ENCODE measurements at places on chromosomes 11 and 22. TPM values are rescaled to one million over a fixed set of nuclear protein-coding genes. Genes with fewer than 3 reads are reported as not detected.
A peak's percentile ranks its signal among the peaks of the same experiment; 100 is the strongest.

The MS4A6E gene
- total RNA-seq = not detected

The TH gene
- total RNA-seq = not detected

The P4HA3 gene
- total RNA-seq = 4.1 TPM

The C11orf42 gene
- total RNA-seq = not detected

The TPBGL gene
- not detected for total RNA-seq

The KIF18A gene
- 4.9 TPM for total RNA-seq

The NCF4 gene
- total RNA-seq = not detected

- H3K4me1 ChIP-seq = peaks cover 20% of the 10 kb centered on the region
- no peaks in the 10 kb centered on the region for H3K36me3 ChIP-seq
- H3K27ac ChIP-seq = no peak overlapping the region
- H3K4me3 ChIP-seq = no peak overlapping the region
Observed at GRCh38 chr11:1768141-1768469, 4.4 kb upstream of the CTSD start.

DNA sequence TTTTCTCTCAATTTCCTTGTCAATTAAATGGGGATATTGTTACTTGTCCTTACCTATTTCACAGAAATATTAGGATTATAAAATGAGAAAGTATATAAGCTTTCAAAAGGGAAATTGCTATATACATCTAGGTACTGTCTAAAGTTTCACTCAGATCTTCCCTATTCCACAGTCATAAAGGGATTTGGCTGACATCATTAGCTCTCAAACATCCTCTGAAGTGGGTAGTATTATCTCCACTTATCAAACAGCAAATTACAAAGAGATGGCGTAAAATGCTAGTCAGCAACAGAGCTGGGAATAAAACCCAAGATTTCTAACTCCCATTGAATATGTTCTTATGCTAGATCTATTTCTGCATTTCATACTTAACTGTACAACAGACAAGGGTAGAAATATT, 50.9 kb downstream of the SLC25A17 start:
- H3K4me3 ChIP-seq = no peak overlapping the region
- no peak for DNase-seq
- no peak overlapping the region for H3K27ac ChIP-seq
- H3K36me3 ChIP-seq = no peaks in the 10 kb centered on the region
- no peaks in the 10 kb centered on the region for H3K4me1 ChIP-seq
- no peaks in the 10 kb centered on the region for H3K27me3 ChIP-seq

- H3K36me3 ChIP-seq = no peaks in the 10 kb centered on the region
- no peaks in the 10 kb centered on the region for H3K27me3 ChIP-seq
- DNase-seq = no peak
- H3K4me3 ChIP-seq = no peak overlapping the region
Observed at GRCh38 chr11:36948460-36949127, 350.6 kb upstream of the RAG2 start.

GRCh38 chr11:131841925-131842635, 471.7 kb downstream of the NTM start:
- no peaks in the 10 kb centered on the region for H3K27me3 ChIP-seq
- no peak overlapping the region for H3K4me3 ChIP-seq
- no peak overlapping the region for H3K27ac ChIP-seq
- no peaks in the 10 kb centered on the region for H3K36me3 ChIP-seq
- DNase-seq = no peak
- H3K4me1 ChIP-seq = no peaks in the 10 kb centered on the region

DNA sequence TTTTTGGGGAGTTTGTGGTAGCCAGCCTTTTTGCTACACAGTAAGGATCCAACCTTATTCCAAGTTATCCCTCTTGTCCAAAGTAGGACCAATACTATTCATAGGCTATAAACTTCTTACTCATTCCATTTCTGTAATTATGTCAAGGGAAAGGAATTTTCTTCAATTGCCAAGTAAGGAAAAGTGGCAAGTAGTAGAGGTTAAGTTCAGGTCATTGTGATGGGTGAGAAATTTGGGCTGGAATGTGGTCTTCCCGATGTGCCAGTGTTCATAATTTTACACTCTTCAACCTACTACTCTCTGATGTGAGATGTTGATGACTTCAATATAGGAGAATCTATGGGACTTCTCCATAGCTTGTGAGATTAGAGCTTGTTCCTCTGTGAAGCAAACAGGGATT, 648.8 kb downstream of the METTL15 start:
- H3K36me3 ChIP-seq = no peaks in the 10 kb centered on the region
- no peaks in the 10 kb centered on the region for H3K27me3 ChIP-seq
- H3K27ac ChIP-seq = no peak overlapping the region
- DNase-seq = peak; percentile 95

All from fibroblast of lung (primary cell).